NCI-H1417 treated with DMSO at 0.1 percent for 48 hours (cell line): ENCODE measurements at places on chromosomes 11 and 22.

DNA sequence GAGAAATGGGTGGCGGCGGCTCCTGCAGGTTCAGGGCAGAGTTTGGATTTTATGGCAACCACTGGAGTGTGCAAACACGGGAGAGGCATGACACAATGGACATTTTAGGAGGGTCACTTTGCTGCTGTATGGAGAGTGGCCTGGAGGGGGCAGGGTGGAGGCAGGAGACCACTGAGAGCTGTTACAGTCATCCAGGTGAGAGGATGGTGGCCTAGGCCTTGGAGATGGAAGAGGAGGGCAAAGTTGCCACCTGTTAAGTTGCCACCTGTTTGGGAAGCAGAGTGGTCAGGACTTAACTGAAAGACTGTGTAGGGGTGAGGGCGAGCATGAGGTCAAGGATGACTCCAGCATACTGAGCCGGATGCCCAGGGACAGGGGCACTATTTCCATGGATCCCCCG is 2.3 kb upstream of the RAD9A start:
- no peak for DNase-seq

DNA sequence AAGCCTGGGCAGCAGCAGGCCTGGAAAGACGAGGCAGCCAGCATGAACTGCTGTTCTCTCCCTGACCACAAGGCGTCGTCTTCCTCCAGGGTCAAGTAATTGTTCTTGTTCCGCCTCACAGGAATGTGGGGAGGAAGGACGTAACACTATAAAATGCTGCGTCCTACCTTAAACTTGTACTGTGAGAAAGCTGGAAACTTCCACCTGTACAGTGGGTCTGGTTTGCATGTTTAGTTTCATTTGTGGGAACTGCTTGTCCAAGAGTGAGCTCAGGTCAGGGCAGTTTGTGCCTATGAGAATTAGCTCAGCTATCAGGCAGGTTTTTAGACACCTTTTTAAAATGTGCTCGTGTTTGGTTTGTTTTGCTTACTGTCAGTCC is 55.2 kb downstream of the PANX1 start:
- no peak for DNase-seq

- DNase-seq: no peak
Measured at GRCh38 chr11:19027829-19028595, 32.5 kb downstream of the MRGPRX2 start.

GRCh38 chr22:27989758-27990450 is 70.8 kb upstream of the PITPNB start:
- no peak for DNase-seq

GRCh38 chr11:12871241-12871640 is 137.9 kb upstream of the RASSF10 start:
- no peak for DNase-seq

GRCh38 chr11:79219186-79220045 is 221.4 kb downstream of the TENM4 start:
- no peak for DNase-seq

- DNase-seq: no peak
Measured at GRCh38 chr11:73428699-73429098, 52.5 kb downstream of the RELT start.

GRCh38 chr22:49533886-49534285 is 293.8 kb downstream of the BRD1 start:
- no peak for DNase-seq

DNA sequence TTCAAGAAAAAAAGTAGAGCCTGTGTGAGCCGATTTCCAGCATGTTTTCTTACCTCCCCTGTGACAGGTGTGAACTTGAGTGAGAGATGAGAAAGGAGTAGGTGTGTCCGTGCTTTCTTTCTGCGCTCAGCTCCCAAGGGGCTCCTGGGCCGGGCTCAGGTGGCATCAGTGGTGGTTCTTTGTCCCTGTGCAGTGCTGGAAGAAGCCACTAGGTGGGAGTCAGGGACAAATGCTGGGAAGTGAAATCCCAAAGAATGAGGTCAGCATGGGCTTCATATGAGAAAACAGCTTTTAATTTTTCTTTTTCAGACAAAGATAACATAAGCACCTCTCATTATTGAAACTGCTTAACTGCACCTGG is 57.8 kb downstream of the PPFIBP2 start:
- DNase-seq: peak; percentile 13

- DNase-seq: no peak
Measured at GRCh38 chr11:39668640-39669039, 1790.8 kb downstream of the LRRC4C start.

GRCh38 chr11:12927221-12927620 is 81.9 kb upstream of the RASSF10 start:
- no peak for DNase-seq

DNA sequence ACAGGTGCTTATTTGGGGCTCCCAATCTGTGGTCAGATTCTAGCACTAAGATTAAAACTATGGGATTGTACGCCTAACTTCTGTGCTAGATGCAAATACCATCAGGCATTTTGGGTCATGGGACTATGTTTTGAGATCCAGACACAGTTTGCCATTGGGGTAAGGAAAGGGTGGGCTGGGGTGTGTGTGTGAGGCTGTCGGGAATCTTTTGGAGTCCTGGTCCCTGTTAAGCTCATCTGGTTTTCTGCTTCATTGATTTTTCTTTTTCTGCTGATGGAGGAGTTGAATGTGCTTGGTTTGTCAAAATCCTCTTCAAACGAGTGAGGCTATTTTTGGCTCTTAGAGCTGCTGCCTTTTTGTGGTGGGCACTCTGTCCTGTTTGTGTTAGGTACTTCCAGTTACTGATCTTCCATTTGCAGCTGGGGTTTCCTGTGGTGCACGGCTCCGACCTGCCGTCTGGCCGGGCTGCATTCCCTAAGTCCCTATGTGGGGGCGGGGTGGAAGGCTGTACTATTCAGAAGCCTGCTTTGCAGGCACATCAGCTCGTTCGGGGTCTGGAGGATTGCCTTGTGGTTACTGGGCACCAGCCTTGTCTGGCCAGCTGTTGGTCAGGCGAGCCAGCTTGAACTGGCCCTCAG is 2.9 kb downstream of the BCR start:
- DNase-seq: no peak

GRCh38 chr22:49873228-49873940 is 19.7 kb downstream of the ZBED4 start:
- no peak for DNase-seq

DNA sequence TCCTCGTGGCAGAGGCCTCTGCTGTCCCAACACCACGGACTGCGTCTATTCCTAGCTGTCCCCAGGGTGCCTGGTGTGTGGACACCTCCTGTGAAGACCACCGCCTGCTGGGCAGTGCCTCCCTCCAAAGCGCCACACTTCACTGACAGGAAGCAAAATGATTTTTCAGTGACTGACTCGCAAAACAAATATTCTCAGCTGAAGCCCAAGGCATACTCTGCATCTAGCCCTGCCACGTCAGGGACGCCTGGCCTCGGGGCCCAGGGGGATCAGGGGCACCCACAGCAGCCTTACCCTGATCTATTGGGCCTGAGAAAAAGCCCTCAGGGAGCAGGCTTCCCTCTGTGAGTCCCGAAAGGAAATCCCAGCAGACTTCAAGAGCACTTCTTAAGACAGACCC is 2.2 kb downstream of the BRD1 start:
- DNase-seq: no peak

DNA sequence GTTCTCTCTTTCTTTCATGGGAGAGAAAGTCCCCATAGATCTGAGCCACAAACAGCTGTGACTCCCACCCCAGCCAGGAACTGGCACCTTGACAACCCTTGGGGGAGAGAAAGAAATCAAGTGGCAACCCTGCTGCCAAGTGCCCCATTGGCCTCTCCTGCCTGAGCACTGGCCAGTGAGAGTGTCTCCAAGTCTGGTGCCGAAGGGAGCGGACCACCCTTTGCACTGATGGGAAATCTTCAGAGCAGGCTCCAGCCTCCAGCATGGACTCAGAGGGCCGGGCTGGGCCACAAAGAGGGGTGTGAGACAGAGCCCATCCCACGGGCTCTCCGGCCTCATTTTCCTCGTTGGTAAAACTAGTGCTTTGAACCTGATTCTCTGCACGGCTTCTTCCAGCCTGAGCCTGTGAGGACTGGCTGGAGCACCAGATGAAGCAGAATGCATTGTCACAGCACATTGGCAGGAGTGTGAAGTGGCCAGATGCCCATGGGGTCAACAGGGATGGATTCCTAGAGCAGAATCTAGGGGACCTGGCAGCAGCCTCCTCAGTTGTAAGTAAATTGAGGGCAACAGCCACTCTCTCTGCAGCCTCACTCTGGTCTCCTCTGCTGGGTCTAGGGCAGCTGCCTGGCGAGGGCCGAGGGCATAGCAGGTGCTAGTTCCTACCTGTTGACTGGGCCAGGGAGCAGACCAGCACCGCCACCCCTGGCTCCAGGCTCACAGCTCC is 81.4 kb downstream of the TRIM29 start:
- no peak for DNase-seq

DNA sequence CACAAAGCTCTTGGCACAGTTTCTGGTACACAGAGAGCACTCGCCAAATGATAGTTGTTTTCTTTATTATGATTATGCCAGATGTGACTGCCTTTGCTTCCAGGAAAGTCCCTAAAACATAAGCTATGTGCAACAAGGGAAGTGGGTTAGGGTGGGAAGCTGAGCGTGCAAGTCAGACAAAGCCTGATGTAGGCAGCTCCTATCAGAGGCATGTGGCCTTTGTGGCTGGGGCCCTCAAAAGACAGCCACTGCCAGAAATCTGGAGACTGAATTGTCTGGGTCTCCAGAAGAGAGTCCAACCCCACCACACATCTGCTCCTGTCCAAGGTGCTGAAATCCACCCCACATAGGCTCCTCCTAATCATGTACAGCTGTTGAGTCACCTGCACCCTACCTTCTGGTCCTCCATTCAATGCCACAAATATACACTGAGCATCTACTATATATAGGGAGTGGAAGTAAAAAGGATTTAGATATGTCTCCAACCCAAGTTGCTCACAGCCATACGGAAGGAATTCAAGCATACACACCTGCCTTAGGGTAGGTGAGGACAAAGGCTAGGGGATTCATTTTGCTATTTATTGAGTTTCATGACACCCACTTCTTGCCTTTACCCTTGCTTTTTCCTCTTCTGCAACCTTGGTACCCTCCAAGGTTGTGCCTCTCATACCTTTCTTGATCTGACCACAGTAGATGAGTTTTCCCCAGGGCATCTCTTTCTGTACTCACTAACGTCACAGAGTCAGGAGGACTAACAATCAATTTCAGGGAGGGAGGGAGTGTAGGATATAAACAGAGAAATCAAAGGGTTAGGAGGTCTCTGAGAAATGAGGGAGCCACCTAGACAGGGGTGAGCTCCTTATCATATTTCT is 12.4 kb downstream of the SEC14L3 start:
- DNase-seq: no peak

GRCh38 chr11:116725434-116726221 is 47.2 kb downstream of the BUD13 start:
- DNase-seq: no peak
